ENCODE measurements at places on chromosomes 1 and 21. TPM values are rescaled to one million over a fixed set of nuclear protein-coding genes. Genes with fewer than 3 reads are reported as not detected.

SPATA45 gene
- not detected for total RNA-seq

ORC1 gene
- total RNA-seq, result 65.8 TPM

TCP10L gene
- total RNA-seq, result 0.58 TPM

USP33 gene
- 42.2 TPM for total RNA-seq

CD1B gene
- total RNA-seq, result not detected

TTC22 gene
- not detected for total RNA-seq

ANGPTL3 gene
- total RNA-seq, result not detected

KRTAP11-1 gene
- total RNA-seq, result not detected

HSPA6 gene
- total RNA-seq, result 3.0 TPM

SLC1A7 gene
- not detected for total RNA-seq

RGS16 gene
- 0.38 TPM for total RNA-seq

GBP5 gene
- 0.40 TPM for total RNA-seq

TMPRSS15 gene
- not detected for total RNA-seq

CHI3L2 gene
- total RNA-seq, result 0.27 TPM

ANP32E gene
- total RNA-seq, result 92.4 TPM

IFI44L gene
- total RNA-seq, result 0.18 TPM

NUP133 gene
- 82.5 TPM for total RNA-seq

RSPO1 gene
- not detected for total RNA-seq

RAB25 gene
- 0.27 TPM for total RNA-seq

SLAMF6 gene
- total RNA-seq, result 1.0 TPM

ZMYND12 gene
- total RNA-seq, result not detected

LCE6A gene
- total RNA-seq, result not detected

CCDC185 gene
- not detected for total RNA-seq

CR2 gene
- 0.51 TPM for total RNA-seq

ALDH4A1 gene
- 31.4 TPM for total RNA-seq

VAMP4 gene
- total RNA-seq, result 13.7 TPM

C8A gene
- 0.09 TPM for total RNA-seq

APCS gene
- total RNA-seq, result 0.29 TPM

LCE3E gene
- total RNA-seq, result not detected

LACTBL1 gene
- not detected for total RNA-seq

ARID4B gene
- 24.2 TPM for total RNA-seq

S100A12 gene
- not detected for total RNA-seq

SHISAL2A gene
- total RNA-seq, result not detected

HORMAD1 gene
- total RNA-seq, result not detected

FAM163A gene
- not detected for total RNA-seq

HPDL gene
- not detected for total RNA-seq

F13B gene
- not detected for total RNA-seq

CYP4A22 gene
- total RNA-seq, result 0.07 TPM
